Bronchial epithelial cell (primary cell): ENCODE measurements at places on chromosomes 7 and 10.

- DNase-seq, result peak; percentile 76
Observed at GRCh38 chr10:132065491-132066105, at the start of gene JAKMIP3. JAKMIP3 (plus strand) TSS chr10:132065946; CDS start chr10:132104809, 38,863 bp downstream.

DNA sequence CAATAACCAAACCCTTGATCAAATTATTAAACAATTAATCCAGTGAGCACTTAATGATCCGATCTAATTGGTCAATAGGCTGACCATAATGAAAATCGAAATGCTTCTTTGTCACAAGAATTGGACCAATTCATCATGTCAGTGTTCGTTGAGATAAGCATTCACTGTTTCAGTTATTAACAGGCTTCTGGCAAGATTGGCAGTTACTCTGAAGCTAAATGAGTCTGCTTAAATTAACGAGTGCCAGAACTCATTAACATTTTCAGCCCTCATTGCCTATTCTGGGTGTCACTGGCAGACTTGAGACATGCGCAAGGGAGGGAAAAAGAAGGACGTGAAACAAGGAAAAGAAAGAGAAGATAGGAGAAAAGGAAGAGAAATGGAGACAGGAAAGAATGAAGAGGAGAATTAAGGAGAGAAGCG is 30.7 kb upstream of the SLC26A3 start:
- DNase-seq, result no peak

GRCh38 chr10:125129076-125129458 is 31.3 kb downstream of the CTBP2 start:
- no peak for DNase-seq

DNA sequence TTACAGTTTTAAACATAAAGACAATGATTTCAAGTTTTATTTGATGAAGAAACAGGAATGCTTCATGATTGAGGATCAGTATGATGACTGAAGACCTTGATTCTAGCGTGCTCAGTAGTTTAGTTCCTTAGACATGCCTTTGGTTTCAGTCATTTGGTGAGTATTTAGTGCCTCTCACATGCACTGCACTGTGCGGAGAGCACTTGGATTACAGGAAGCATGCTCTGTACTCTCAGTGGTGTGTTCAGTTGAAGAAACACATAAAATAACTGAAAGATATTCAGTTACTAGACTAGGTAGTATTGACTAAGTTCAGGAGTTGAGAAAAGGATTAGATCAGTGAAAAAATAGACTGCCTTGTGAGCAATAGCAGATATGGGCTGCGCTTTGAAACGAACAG is 25.5 kb downstream of the RBM17 start:
- DNase-seq, result no peak

DNA sequence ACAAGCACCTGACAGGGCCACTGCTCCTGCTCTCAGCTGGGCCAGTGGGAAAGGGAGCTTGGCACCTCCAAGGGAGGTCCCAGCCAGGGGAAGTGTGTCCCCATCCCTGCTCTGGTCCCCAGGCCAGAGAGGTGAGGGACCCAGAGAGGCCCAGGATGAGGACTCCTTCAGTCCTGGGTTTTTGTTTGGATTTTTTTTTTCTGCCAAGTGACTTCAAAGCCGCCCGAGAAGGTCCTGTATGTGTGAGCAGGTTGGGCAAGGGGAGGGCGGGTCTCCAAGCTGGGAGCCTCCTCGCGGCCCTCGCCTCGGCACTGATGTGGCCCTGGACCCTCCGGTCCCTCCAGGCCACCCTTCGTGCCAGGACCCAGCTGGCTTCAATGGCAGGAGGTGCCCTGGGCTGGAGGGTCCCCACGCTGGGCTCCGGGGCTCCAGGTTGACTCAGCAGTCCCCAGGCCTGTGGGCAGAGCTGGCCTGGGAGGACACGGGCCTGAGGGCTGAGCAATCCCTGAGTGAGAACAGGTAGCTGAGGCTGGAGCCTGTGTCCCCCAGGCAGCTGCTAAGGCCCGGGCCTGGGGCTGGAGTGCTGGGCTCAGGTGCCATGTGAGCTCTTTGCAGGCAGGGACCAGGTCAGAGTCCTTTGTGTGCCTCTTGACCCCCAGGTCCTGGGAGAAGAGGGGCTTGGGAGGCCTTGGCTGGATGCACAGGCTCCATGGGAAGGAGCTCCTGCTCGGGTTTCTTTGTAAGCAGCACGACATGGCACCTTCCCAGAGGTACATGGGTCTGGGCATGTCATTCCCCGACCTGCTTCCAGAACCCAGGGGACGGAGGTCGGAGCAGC is 140.6 kb downstream of the FAM53B start:
- no peak for DNase-seq

GRCh38 chr10:62916141-62916603 is 100.0 kb upstream of the EGR2 start:
- DNase-seq, result peak; percentile 56

- DNase-seq, result no peak
Observed at GRCh38 chr10:48184224-48184623, 90.3 kb downstream of the FRMPD2 start.

- no peak for DNase-seq
Observed at GRCh38 chr10:50063100-50063499, 4.7 kb upstream of the WASHC2A start.

GRCh38 chr10:31757386-31757791 is 171.2 kb downstream of the ARHGAP12 start:
- DNase-seq, result no peak

- no peak for DNase-seq
Observed at GRCh38 chr10:44780426-44780825, 130.7 kb upstream of the TMEM72 start.

DNA sequence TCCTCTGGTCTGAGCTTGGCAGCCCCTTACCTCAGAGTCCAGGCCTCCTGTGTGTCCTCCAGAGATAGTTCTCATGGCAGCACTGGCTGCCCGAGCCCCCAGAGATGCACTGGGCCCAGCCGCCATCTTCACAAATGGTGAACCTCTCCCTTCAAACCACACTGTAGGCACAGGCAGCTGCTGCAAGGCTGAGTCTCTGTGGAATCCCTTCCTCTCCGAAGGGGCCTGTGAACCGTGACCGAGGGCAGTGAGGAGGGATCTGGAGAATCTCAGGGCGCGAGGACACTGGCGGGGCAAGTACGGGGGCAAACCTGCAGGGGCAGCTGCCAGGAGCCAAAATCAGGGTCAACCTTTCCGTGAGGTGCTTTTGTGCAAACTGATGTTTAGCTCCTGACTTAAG is 69.5 kb upstream of the CFAP46 start:
- DNase-seq, result no peak

DNA sequence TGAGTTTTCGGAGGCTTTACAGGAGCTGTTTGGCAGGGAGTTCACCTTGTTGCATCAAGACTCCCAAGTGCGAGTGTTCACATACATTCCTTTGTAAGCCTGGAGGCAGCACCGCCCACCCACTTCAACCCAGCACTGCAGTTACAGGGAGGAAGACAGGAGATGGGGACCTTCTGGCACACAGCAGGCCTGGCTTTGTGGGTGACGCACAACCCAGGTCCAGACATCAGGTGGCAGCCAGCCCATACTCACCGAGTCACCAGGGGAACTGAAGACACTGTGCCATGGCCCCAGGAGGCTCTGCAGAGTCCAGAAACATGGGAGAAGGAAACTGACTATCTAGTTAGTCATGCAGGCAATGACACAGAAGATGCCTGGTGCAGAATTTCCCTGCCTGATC is 305.9 kb upstream of the RNF32 start:
- DNase-seq, result peak; percentile 50

- DNase-seq, result peak; percentile 49
Observed at GRCh38 chr7:32515890-32516550, 20.7 kb downstream of the AVL9 start.

- DNase-seq, result no peak
Observed at GRCh38 chr7:123571187-123571586, 13.6 kb upstream of the NDUFA5 start.
